Esophagus squamous epithelium (tissue), 5 donors: ENCODE measurements at places on chromosomes 2 and 18.

DNA sequence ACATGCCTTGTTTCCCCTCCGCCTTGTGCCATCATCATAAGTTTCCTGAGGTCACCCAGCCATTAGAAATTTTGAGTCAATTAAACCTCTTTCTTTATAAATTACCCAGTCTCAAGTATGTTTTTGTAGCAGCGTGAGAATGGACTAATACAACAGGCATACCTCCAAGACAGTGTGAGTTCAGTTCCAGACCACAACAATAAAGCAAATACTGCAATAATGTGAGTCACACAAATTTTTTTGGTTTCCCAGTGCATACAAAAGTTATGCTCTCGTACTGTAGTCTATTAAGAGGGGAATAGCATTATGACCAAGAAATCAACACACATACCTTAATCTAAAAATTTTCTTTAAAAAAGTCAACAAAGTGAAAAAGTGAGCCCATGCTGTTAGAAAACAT, 217.2 kb downstream of the NR4A2 start:
- DNase-seq, result no peak

- no peak for DNase-seq
These were observed 30.3 kb downstream of the C2orf42 start for GRCh38 chr2:70160545-70160944.

GRCh38 chr2:235518322-235519090, 24.7 kb downstream of the AGAP1 start:
- DNase-seq, result no peak

DNA sequence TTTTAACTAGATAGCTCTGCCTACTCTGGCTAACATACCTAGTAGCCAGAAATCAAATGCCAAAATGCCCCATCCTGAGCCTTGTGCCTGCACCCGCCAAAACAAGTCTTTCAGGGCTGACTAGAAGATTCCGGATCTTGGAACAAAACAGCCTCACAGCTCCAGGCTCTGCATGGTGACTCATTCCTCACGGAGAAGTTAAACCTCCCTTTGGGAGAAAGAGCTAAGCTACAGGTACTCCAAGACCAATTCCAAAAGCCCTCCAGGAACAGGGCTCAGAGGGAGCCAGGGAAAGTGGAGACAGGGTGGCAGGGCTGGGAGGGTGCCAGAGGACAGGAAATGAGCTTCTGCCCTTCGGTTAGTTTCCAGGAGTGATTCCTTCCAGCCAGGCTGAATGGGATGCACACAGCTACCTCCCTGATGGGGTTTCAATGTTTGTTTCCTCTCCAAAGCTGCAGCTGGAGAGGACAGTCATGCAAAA, 295.6 kb downstream of the TNS1 start:
- DNase-seq, result no peak

DNA sequence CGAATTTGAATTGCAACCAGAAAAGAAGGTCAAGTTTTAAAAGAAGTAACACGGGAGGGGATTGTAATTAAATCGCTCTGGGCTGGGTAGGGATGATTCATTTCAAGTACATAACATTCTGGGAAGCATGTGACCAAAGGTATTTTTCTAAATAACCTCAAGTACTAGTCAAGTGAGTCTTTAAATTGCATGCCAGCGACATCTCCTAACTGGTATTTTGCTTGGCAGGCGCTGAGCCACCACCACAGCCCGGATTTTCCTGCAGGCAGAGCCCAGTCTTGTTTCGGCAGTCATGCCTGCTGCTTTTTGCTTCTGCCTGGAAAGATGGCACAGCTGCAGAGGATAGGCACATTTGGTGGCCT, 33.7 kb upstream of the NPAS2 start:
- no peak for DNase-seq

DNA sequence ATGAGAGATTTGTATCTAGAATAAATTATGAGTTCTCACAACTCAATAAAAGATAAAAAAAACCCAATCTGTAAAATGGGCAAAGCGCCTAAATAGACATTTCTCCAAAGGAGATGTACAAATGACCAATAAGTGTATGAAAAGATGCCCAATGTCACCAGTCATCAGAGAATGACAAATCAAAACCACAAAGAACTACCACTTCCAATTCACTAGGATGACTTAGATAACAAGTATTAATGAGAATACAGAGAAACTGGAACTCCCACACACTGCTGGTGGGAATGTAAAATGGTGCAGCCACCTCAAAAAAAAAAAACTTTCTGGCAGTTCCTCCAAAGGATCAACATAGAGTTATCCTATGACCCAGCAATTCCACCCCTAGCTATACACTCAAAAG, 17.4 kb upstream of the COL6A3 start:
- no peak for DNase-seq
